Endothelial cell (in vitro differentiated cells): ENCODE measurements at places on chromosomes 16 and 17.

DNA sequence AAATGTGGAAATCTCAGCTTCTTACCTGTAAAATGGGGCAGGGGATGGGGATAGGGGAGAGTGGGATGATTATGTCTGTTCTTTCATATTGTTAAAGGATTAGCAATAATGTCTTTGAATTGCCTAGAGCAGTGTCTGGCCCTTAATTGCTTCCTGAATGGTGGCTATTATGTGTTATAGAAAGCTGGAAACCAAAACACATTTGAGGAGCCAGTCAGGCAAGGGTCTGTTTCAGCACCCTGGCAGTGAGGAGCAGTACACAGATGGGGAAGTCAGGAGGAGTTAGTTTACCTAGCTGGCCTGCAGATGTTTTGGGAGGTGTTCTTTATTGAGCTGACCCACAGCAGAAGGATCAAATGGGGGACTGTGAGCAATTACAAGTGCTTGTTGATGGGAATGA lies 63.0 kb downstream of the NUP93 start:
- H3K36me3 ChIP-seq: no peaks in the 10 kb centered on the region
- peaks cover 4% of the 10 kb centered on the region for H3K27me3 ChIP-seq
- peaks cover 12% of the 10 kb centered on the region for H3K4me1 ChIP-seq
- no peak for DNase-seq
- H3K4me3 ChIP-seq: no peak overlapping the region
- H3K27ac ChIP-seq: no peak overlapping the region

- peaks cover 8% of the 10 kb centered on the region for H3K27me3 ChIP-seq
- peaks cover 41% of the 10 kb centered on the region for H3K4me1 ChIP-seq
- DNase-seq: no peak
- peak overlapping the region; percentile 70 for H3K4me3 ChIP-seq
- peaks cover 6% of the 10 kb centered on the region for H3K36me3 ChIP-seq
Measured at GRCh38 chr17:17750881-17751280, 69.6 kb downstream of the RAI1 start.

DNA sequence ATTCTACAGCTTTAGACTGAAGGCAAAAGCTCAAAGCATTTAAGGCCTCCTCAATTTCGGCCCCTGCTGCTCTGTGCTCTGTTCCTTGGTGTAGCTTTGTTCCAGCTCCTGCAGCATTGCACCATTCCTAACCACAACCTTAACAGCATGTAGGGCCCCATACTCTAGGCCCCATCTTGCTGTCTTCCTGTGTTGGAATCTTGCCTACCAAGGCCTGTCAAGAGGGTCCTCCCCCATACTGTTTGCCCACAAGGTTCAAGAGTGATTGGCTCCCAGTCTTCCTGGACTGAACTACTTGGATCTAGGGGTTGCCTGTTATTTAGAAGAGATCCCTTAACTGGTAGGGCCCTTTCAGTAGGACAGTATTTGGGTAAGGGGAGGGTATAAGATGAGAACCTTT lies 26.8 kb downstream of the TRPV2 start:
- H3K27ac ChIP-seq: no peak overlapping the region
- DNase-seq: no peak

- peaks cover 6% of the 10 kb centered on the region for H3K36me3 ChIP-seq
- no peak for DNase-seq
- no peak overlapping the region for H3K27ac ChIP-seq
- H3K4me1 ChIP-seq: peaks cover 21% of the 10 kb centered on the region
- H3K27me3 ChIP-seq: peaks cover 8% of the 10 kb centered on the region
Measured at GRCh38 chr16:11913425-11914079, 2.2 kb downstream of the GSPT1 start.

DNA sequence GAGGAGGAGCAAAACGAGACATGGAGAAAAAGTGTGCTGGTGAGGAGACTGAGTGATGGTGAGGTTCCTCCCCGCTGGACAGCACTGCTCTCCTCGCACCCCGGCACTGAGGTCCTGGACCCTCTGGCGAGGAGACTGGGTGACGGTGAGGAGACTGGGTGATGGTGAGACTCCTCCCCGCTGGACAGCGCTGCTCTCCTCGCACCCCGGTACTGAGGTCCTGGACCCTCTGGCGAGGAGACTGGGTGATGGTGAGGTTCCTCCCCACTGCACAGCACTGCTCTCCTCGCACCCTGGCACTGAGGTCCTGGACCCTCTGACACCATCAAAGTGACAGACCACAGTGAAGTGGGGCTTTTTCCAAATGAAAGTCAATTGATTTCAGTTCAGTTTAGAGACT lies 10.9 kb downstream of the PITPNA start:
- H3K27me3 ChIP-seq: peaks cover 7% of the 10 kb centered on the region
- peaks cover 46% of the 10 kb centered on the region for H3K36me3 ChIP-seq
- H3K4me1 ChIP-seq: peaks cover 47% of the 10 kb centered on the region
- no peak overlapping the region for H3K27ac ChIP-seq
- H3K4me3 ChIP-seq: peak overlapping the region; percentile 76

DNA sequence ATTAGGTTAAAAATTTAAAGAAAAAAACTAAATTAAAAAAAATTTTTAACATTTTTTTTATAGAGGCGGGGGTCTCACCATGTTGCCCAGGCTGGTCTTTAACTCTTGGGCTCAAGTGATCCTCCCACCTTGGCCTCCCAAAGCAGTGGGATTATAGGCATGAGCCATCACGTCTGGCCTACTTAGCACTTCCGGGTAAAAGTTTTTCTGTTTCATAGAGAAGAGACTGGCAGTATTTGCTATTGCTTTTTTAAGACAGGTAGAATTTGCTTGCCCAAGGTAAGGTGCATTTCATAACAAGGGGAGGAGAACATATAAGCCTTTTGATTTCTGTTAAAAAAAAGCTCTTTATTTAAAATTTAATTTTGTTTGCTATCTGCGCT lies 12.0 kb upstream of the HAPSTR1 start:
- H3K4me3 ChIP-seq: no peak overlapping the region
- H3K4me1 ChIP-seq: peaks cover 2% of the 10 kb centered on the region
- no peak overlapping the region for H3K27ac ChIP-seq
- H3K27me3 ChIP-seq: peaks cover 4% of the 10 kb centered on the region

GRCh38 chr17:39416141-39416540 lies 14.7 kb upstream of the FBXL20 start:
- H3K27me3 ChIP-seq: peaks cover 5% of the 10 kb centered on the region
- no peak overlapping the region for H3K27ac ChIP-seq
- no peak for DNase-seq
- H3K4me3 ChIP-seq: no peak overlapping the region
- peaks cover 18% of the 10 kb centered on the region for H3K36me3 ChIP-seq
- no peaks in the 10 kb centered on the region for H3K4me1 ChIP-seq

DNA sequence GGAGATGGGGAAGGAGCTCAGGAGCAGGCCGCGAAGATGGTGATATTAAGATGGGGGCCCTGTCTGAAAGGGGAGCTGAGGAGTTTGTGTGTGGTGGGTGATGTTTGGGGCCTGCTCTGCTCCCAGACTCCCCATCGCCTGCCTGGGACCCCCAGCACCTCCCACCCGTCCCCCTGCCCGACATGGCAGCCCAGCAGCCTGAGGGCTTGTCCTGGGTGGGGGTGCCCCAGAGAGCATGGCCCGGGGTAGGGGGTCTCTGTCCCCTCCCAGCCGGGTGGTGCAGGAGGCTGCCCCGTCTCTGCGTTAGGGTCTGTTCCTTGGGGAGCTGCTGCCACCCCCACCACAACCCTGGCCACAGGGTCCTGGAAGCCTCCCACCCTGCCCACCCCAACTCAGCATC lies 5.2 kb downstream of the CDH15 start:
- DNase-seq: no peak
- H3K4me1 ChIP-seq: no peaks in the 10 kb centered on the region
- H3K4me3 ChIP-seq: no peak overlapping the region
- peaks cover 8% of the 10 kb centered on the region for H3K27me3 ChIP-seq

- peaks cover 19% of the 10 kb centered on the region for H3K36me3 ChIP-seq
- peaks cover 9% of the 10 kb centered on the region for H3K27me3 ChIP-seq
- H3K4me1 ChIP-seq: peaks cover 3% of the 10 kb centered on the region
Measured at GRCh38 chr17:3594051-3594800, 15.0 kb downstream of the TRPV1 start.

GRCh38 chr16:89448656-89449055 lies 41.7 kb downstream of the ANKRD11 start:
- DNase-seq: no peak
- no peaks in the 10 kb centered on the region for H3K36me3 ChIP-seq
- no peak overlapping the region for H3K4me3 ChIP-seq
- H3K27ac ChIP-seq: no peak overlapping the region
- peaks cover 64% of the 10 kb centered on the region for H3K4me1 ChIP-seq

- no peaks in the 10 kb centered on the region for H3K36me3 ChIP-seq
- H3K27ac ChIP-seq: no peak overlapping the region
- peaks cover 1% of the 10 kb centered on the region for H3K27me3 ChIP-seq
- no peak overlapping the region for H3K4me3 ChIP-seq
- DNase-seq: no peak
Measured at GRCh38 chr16:75010427-75010826, 11.6 kb downstream of the ZNRF1 start.

- H3K36me3 ChIP-seq: no peaks in the 10 kb centered on the region
- DNase-seq: no peak
- H3K27ac ChIP-seq: no peak overlapping the region
- H3K4me1 ChIP-seq: no peaks in the 10 kb centered on the region
Measured at GRCh38 chr16:10881479-10882030, 4.6 kb downstream of the CIITA start.

DNA sequence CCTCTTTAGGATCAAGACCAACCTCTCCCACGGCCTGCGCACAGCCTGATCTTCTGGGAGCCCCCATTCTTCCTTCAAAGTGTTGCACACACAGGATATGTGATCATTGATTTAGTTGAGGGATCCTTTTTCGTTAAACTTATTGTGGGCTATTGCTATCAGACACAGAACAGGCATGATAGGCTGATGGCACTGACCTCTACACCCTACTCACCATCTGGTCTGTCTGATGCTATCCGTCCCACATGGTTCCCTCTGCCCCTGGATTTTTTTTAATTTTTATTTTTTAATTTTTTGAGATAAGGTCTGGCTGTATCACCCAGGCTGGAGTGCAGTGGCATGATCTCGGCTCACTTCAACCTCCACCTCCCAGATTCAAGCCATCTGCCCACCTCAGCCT lies 19.2 kb upstream of the LITAF start:
- no peaks in the 10 kb centered on the region for H3K36me3 ChIP-seq
- no peak for DNase-seq
- H3K4me1 ChIP-seq: no peaks in the 10 kb centered on the region
- no peak overlapping the region for H3K4me3 ChIP-seq
- H3K27me3 ChIP-seq: peaks cover 12% of the 10 kb centered on the region
- H3K27ac ChIP-seq: no peak overlapping the region

DNA sequence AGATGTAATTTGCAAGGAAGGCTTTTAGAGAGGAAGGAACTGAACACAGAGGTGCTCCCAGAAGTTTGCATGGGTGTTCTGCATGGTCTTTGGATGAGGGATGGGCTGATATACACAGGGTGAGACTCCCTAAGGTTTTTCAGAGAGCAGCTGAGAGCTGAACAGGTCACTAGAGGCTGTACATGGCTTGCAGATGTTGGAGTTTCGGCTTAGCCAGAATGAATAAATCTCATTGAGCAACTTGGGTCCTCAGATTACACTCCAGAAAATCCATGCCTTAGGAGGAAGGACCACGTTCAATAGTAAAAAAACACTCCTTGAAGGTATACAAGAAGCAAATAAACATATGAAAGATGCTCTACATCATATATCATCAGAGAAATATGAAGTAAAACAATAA lies 7.5 kb upstream of the ITGB3 start:
- H3K36me3 ChIP-seq: no peaks in the 10 kb centered on the region
- no peak overlapping the region for H3K27ac ChIP-seq
- H3K4me1 ChIP-seq: no peaks in the 10 kb centered on the region
- no peak for DNase-seq

- H3K27ac ChIP-seq: no peak overlapping the region
- H3K4me3 ChIP-seq: no peak overlapping the region
- H3K27me3 ChIP-seq: peaks cover 7% of the 10 kb centered on the region
- H3K36me3 ChIP-seq: peaks cover 12% of the 10 kb centered on the region
- H3K4me1 ChIP-seq: no peaks in the 10 kb centered on the region
Measured at GRCh38 chr16:88713054-88713453, 6.8 kb downstream of the CTU2 start.

DNA sequence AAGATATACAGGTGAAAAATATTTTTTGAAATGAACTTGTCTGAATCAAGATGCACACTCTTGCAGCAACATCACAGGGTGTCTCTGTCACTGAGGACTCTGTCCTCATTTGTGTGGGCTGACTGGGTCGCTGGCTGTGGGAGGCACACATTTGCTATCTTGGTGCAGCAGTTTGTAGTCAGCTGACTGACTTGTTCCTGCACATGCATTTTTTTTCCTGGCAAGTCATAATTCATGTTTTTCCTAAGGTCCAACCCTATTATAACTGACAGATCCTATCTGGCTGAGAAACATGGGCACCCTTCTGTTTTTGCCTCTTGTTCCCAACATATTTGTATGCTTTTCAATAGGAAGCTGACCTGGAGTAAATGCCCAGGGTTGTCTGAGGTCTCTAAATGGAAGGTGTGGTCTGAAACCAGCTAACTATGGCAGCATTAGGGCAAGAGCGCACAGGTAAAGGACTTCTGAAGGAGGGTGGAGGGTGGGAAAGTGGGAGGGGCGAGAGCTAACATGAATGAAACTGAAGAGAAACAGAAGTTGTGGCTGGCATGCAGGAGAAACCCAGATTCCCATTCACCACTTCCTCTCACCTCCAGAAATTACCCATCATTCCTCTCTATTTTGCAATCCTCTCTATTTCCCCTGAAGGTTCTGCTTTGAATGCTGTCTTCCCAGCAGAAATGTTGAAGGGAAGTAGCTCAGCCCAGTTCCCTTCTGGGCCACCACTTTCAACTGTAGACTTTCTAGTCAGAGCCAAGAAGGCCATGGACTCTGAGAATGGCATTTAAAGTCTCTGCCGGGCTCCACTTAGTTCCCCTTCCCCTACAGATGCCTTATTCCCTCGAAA lies 166.1 kb downstream of the PRKCA start:
- H3K4me3 ChIP-seq: no peak overlapping the region
- no peak for DNase-seq
- H3K4me1 ChIP-seq: peaks cover 16% of the 10 kb centered on the region
- peaks cover 3% of the 10 kb centered on the region for H3K27me3 ChIP-seq
- peak overlapping the region; percentile 26 for H3K27ac ChIP-seq

GRCh38 chr16:3762107-3762750 lies 44.9 kb upstream of the TRAP1 start:
- H3K27ac ChIP-seq: no peak overlapping the region
- no peak for DNase-seq
- H3K4me3 ChIP-seq: no peak overlapping the region
- no peaks in the 10 kb centered on the region for H3K4me1 ChIP-seq
- peaks cover 16% of the 10 kb centered on the region for H3K36me3 ChIP-seq
- peaks cover 3% of the 10 kb centered on the region for H3K27me3 ChIP-seq

- peaks cover 14% of the 10 kb centered on the region for H3K27me3 ChIP-seq
- DNase-seq: no peak
- peaks cover 8% of the 10 kb centered on the region for H3K36me3 ChIP-seq
- peak overlapping the region; percentile 75 for H3K27ac ChIP-seq
- H3K4me3 ChIP-seq: peak overlapping the region; percentile 94
Measured at GRCh38 chr17:28746611-28747050, 2.8 kb downstream of the TRAF4 start.

GRCh38 chr17:69402052-69402451 lies 12.4 kb upstream of the MAP2K6 start:
- no peaks in the 10 kb centered on the region for H3K36me3 ChIP-seq
- no peak overlapping the region for H3K27ac ChIP-seq
- no peak overlapping the region for H3K4me3 ChIP-seq
- peaks cover 1% of the 10 kb centered on the region for H3K27me3 ChIP-seq
- no peaks in the 10 kb centered on the region for H3K4me1 ChIP-seq

- no peak for DNase-seq
- no peaks in the 10 kb centered on the region for H3K36me3 ChIP-seq
- no peak overlapping the region for H3K27ac ChIP-seq
- peaks cover under 1% of the 10 kb centered on the region for H3K27me3 ChIP-seq
Measured at GRCh38 chr16:3971261-3971660, 90.7 kb upstream of the CREBBP start.

GRCh38 chr17:32673964-32674363 lies 187.2 kb downstream of the CDK5R1 start:
- no peak overlapping the region for H3K27ac ChIP-seq
- no peak for DNase-seq
- no peaks in the 10 kb centered on the region for H3K4me1 ChIP-seq
